ENCODE measurements at places on chromosomes 11 and 22.

DNA sequence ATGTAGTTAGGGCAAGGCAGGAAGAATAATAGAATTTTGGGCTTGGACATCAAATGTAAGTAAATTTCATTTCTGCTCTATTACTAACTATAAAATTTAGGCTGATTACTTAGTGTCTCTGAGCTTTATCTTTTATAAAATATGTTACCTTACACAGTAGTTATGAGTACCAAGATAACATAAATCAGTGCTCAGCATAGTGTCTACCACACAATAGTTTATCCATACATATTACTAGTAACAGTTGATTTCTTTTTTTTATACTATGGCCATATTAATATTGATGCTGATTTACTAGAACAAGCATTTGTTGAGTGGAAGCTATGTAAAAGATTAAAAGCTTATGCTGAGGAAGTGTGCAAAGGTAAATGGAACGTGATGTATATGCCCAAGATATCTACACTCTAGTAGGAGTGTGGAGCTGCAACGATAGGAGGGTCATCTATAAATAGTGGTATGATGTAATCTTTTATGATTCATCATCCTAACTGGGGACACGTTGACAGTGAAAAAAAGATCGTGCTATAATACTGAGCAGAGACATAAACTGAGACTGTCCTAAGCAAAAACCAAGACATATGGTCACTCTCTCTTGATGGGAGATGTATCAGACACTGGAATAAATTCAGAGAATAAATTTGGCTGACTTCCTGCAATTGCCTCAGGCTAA lies 8.7 kb upstream of the SLC5A12 start:
- DNase-seq, result no peak

DNA sequence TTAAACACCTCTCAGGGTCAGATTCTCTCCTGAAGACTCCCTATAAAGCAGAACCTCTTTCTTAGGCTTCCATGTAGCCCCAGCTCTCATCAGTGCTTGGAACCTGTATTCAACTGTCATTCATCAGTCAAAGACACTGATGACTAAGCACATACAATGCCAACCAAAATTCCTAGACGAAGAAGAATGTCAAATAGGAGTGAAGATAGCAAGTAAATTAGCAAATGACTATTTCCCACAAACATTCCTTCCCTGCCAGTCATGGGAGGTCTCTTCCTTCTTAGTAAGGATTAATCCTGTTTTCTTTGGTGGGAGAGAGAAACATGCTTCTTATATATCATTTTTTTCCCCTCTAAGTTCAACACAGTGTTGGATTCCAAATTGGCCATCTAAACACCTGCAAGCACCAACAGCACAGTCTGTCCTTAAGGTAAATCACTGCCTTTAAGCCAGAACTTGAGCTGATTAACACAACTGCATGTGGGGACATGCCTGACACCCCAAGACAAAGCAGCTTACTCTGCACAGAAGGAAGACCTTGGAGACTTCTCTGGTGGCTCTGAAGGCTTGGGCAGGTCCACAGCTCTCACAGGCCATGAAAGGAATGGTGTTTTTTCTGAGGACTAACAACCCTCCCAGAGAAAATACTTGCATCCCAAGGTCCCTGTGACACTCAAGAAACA lies 47.5 kb upstream of the ME3 start:
- no peak for DNase-seq

DNA sequence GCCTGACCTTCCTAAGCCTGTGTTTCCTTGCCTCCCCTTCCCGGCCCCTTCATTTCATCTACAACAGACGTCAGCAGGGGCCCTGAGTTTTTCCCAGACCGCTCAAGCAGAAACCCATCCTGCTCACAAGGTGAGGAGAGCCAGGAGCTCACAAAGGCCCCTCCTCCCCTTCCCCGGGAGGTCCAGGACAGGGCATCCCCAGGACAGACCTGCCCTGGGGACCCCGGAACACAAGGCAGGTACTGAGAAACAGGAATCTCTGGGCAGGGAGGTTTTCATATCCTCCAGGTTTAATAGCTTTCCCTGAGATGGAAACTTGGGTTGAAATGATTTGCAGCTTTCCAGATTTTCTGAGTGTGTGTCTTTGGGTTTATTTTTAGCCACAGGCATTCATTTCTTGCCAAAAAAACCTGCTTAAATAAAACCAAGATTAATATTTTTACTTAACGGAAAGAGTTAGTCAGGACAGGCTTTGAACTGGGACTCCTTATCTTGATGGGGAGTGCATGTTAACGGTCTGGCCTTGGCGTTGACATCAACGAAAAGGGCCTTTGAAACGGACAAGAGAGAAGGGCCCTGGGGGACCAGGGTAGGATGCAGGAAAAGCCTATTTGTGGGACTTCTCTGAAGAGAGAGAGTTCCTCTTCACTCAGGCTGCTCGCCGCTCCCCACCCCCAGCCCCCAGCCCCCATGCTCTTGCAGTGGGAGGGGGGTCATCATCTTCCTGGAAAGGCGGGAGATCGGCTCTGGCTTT lies 38.5 kb downstream of the TIMP3 start:
- DNase-seq, result no peak

GRCh38 chr22:40855071-40855978 lies 1.1 kb downstream of the ST13 start:
- no peak for DNase-seq

DNA sequence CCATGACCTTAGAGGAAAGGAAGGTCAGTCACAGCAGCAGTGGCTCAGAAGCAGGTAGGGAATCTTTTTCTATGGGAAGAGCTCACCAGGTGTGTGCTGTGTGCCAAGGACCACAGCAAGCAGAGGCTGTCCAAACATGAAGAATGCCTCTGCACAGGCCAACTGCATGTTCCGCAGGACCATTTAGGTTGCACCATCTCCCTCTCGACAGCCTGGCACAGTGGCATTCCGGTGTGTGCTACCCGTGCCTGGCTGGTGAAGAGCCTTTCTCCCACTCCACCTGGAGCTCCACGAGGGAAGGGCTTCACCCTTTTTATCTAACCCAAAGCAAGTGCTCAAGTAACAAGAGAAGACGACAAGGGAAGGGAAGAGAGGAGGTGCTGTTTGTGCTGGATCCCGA lies 76.5 kb downstream of the PACSIN2 start:
- no peak for DNase-seq

- DNase-seq, result no peak
These were observed 31.9 kb downstream of the PLEKHA7 start for GRCh38 chr11:16982256-16982671.

DNA sequence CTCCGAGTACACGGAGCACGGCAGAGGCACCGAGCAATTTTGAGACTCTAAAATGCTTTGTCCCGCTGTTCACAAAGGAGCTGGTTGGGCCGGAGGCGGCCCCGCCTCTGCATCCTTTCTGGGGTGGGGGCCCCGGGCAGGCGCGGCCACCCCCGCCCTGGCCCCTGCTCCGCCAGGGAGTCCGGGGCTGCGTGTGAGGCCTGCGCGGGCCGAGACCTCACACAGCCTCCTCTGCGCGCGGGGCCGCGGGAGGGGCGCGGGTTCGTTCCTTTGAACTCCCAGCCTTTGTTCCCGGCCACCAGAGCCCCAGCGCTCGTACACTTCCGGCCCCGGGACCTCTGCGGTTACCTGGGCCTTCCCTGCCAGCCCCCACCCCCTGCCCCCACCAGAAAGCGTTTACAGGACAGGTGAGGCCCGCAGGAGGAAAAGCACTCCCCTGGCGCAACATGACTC lies 1.6 kb downstream of the FGF19 start:
- DNase-seq, result no peak
